ENCODE measurements at places on chromosomes 4 and X.

GRCh38 chr4:36088542-36088941 lies 155.8 kb downstream of the ARAP2 start:
- no peak for DNase-seq

- DNase-seq: no peak
These were observed 15.3 kb downstream of the KDR start for GRCh38 chr4:55110131-55110530.

DNA sequence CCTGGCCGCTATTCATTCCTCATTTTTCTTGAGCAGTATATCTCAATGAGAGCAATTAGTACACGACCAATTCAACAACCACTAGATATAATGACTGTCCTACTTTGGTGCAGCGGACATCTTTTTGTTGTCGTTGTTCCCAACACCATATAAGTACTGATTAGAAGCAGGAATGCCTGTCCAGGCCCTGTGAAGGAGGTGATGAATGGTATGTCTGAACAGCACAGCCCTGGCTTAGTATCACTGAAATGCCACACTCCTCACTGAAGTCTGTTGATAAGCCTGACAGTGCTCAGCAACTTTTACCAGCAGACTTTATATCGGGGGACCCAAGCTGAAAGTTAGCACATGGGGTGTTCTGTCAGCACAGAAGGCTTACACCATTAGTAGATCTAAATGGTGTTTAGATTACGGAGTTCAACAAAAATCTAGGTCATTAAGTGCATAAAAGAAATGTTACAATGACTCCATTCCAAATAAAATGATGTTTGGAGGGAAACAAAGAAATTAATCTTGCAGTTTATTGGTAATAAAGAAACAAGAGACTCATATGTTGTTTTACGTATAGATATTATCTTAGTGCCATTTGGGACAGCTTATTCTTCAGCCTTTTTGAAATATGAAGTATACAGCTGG lies 228.3 kb upstream of the TTC29 start:
- no peak for DNase-seq

DNA sequence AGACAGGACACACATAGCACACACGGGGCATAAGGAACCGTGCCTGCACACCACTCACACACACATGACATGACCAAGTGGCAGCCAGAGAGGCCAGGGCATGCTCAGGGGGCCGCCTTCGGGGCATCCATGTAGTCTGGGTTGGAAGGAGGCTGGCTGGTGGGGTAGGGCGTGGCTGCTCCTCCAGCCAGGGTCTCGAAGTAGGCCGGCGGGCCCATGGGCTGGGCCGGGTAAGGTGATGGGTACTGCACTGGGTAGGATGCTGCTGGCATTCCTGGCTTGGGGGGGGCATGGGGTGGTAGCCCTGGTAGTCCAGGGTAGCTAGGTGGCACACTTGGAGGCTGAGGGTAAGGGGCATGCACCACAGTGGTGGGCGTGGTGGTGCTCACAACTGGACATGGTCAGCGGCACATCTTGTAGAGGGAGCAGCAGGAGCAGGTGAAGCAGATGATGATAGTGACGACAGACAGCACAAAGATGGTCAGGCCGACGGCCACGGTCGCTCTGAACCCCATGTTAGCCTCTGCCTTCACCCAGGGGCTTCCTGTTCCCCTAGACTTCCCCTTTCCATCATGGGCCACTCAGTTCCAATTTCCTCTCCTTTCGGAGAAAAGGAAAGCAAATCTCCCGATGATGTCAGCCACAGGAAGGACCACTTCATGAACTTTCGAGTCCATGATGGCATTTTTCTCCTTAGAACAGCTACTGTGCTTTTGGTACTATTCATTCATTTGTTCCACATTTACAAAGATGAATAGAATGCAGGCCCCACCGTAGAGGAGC lies 10.9 kb upstream of the DDX3X start:
- DNase-seq: no peak

DNA sequence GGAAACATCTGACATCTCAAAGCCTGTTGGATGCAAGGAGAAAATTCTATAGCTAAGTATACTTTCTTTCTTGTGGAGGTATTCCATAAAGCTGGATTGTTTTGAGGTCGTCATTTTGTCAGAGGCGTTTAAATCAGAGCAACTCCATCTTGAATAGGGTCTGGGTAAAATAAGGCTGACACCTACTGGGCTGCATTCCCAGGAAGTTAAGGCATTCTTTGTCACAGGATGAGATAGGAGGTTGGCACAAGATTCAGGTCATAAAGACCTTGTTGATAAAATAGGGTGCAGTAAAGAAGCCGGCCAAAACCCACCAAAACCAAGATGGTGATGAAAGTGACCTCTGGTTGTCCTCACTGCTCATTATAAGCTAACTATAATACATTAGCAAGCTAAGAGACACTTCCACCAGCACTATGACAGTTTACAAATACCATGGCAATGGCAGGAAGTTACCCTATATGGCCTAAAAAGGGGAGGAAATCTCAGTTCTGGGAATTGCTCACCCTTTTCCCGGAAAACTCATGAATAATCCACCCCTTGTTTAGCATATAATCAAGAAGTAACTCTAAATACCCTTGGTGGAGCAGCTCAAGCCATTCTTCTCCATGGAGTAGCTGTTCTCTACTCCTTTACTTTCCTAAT lies 11.9 kb downstream of the HSD17B13 start:
- DNase-seq: no peak

All from left forelimb (tissue), 1 donor.